Right renal cortex interstitium (tissue), 3 donors: ENCODE measurements at places on chromosomes 6 and 20.

DNA sequence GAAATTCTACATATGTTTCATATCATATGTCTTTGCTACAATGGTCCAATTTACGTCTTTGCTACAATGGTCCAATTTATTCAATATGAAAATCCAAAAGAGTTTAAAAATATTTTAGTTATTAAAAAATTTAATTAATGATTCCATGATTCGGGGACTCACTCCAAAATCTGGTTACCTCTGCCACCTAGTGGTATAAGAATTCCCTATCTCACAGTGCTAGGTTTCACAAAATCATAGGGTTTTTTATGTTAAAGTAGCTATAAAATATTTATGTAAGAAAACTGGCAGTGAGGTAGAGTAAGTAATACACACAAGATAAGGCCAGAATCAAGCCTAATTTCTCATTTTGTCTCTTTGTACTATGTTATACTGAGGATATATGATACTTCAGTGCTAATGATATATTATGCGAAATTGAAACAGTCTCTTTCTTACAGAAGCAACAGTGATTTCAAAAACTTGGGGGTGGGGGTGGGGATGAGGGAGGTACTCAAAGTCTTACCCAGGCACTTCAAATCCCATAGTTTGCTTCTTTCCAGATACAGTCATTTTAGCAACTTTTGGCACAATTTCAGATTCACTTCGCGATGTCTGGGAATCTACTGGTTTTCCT lies 52.3 kb downstream of the HBS1L start:
- DNase-seq: no peak

DNA sequence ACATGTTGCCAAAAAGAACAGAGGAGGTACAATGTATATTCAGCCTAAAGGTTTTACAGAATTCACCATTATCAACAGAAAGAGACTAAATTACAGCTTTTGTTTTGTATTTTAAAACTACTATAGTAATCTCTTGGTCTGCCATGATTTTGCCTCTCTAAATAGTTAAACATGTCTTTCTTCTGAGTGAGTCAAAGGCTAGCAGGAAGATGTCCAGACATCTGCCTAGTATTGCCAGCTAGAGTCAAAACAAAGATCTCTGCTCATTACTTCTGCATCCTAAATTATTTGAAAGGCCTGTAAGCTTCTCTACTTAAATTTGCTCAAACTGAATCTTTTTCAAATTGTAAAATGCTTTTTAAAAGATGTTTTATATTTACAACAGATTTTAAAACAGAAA lies 8.8 kb downstream of the ASF1A start:
- no peak for DNase-seq

- no peak for DNase-seq
These were observed 362.6 kb downstream of the EPM2A start for GRCh38 chr6:145372671-145373151.

- no peak for DNase-seq
These were observed 622.4 kb downstream of the TENT5A start for GRCh38 chr6:81130061-81130460.

- no peak for DNase-seq
These were observed 29.9 kb upstream of the MTRF1L start for GRCh38 chr6:153032255-153032882.
